Activated CD4-positive, alpha-beta T cell treated with anti-CD3 and anti-CD28 coated beads for 48 hours (primary cell): ENCODE measurements at places on chromosomes 4 and X.

- no peak for DNase-seq
Observed at GRCh38 chr4:69493515-69493914, 2.2 kb downstream of the UGT2B4 start.

GRCh38 chr4:9792381-9792780, 10.9 kb downstream of the DRD5 start:
- DNase-seq = no peak

GRCh38 chrX:37989304-37989703, 17.0 kb upstream of the SYTL5 start:
- DNase-seq = no peak

DNA sequence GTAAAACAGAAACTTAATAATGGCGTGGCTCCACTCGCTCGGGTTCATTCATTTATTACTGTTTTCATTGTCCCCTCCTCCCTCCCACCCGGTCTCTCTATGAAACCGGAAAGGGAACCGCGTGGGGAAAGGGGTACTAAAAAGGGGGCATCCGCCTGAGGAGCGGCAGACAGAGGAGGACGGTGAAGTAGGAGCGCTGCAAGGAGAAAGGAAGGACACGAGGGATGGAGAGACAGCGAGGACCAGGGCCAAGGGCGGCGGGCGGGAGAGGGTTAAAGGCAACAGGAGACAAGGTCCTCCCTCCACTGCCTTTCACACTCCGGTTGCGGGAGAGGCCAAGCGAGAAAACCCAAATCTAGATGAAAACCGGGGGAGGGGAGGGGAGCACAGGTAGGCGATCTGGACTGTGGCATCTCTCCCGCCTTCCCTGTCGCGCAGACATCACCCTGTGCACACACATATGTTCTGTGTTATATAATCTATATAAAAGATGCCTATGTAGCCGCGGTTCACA, 829 bp downstream of the ELOVL6 start:
- peak; percentile 73 for DNase-seq
